ENCODE measurements at places on chromosomes 7 and 10. TPM values are rescaled to one million over a fixed set of nuclear protein-coding genes. Genes with fewer than 3 reads are reported as not detected.

The MYL10 gene
- total RNA-seq: not detected

The SUN3 gene
- total RNA-seq: not detected

The CPA4 gene
- total RNA-seq: not detected

The TMEM196 gene
- total RNA-seq: not detected

The MMRN2 gene
- total RNA-seq: 53.1 TPM

The ENO4 gene
- 1.9 TPM for total RNA-seq

The AGAP3 gene
- total RNA-seq: 157 TPM

The UBE2D1 gene
- 22.9 TPM for total RNA-seq

The TBX20 gene
- 0.65 TPM for total RNA-seq

The LEP gene
- total RNA-seq: not detected

The IFIT1 gene
- 71.8 TPM for total RNA-seq

The FEZF1 gene
- not detected for total RNA-seq

The BTAF1 gene
- total RNA-seq: 31.0 TPM

The PLEKHS1 gene
- 7.0 TPM for total RNA-seq

The NPFFR1 gene
- 1.0 TPM for total RNA-seq

The TWNK gene
- total RNA-seq: 5.8 TPM

The DPYSL4 gene
- total RNA-seq: 2.1 TPM

The TAX1BP1 gene
- total RNA-seq: 128 TPM

The SPDYE6 gene
- not detected for total RNA-seq

The GDF2 gene
- total RNA-seq: not detected

The HOXA7 gene
- total RNA-seq: 2.2 TPM

The SLC26A3 gene
- total RNA-seq: not detected

The FOXI2 gene
- not detected for total RNA-seq

The MUC3A gene
- total RNA-seq: 1.7 TPM

The TMEM106B gene
- total RNA-seq: 38.7 TPM

The LIPJ gene
- 0.09 TPM for total RNA-seq

The GPR22 gene
- not detected for total RNA-seq

The ZNF107 gene
- total RNA-seq: 4.3 TPM

The NPSR1 gene
- not detected for total RNA-seq

The ABCB1 gene
- 4.3 TPM for total RNA-seq

The NODAL gene
- not detected for total RNA-seq

The CALML5 gene
- total RNA-seq: not detected

The RP9 gene
- 11.6 TPM for total RNA-seq

The SPDYE2 gene
- total RNA-seq: not detected

The SLC35G1 gene
- 3.6 TPM for total RNA-seq

The PIP4K2A gene
- total RNA-seq: 67.6 TPM

The ZPBP gene
- not detected for total RNA-seq

The GPNMB gene
- total RNA-seq: 452 TPM

The ZP3 gene
- not detected for total RNA-seq

The MOGAT3 gene
- total RNA-seq: not detected

The ACSM6 gene
- total RNA-seq: not detected

The SLC16A9 gene
- total RNA-seq: 0.83 TPM

The NPC1L1 gene
- 0.21 TPM for total RNA-seq

The ARHGEF35 gene
- 10.3 TPM for total RNA-seq

The PRRT4 gene
- 0.47 TPM for total RNA-seq

The HDAC9 gene
- total RNA-seq: 14.3 TPM

The ECHDC3 gene
- 29.5 TPM for total RNA-seq

The TAS2R41 gene
- not detected for total RNA-seq

The TMEM140 gene
- 39.3 TPM for total RNA-seq

The CNPY1 gene
- not detected for total RNA-seq

The AKR1E2 gene
- 11.3 TPM for total RNA-seq

The NACAD gene
- 2.5 TPM for total RNA-seq

The PRSS37 gene
- total RNA-seq: not detected

The TUBAL3 gene
- total RNA-seq: not detected

The NRP1 gene
- total RNA-seq: 127 TPM

Data from lower lobe of right lung (tissue), 2 donors.